ENCODE measurements at places on chromosomes 2 and 18.

DNA sequence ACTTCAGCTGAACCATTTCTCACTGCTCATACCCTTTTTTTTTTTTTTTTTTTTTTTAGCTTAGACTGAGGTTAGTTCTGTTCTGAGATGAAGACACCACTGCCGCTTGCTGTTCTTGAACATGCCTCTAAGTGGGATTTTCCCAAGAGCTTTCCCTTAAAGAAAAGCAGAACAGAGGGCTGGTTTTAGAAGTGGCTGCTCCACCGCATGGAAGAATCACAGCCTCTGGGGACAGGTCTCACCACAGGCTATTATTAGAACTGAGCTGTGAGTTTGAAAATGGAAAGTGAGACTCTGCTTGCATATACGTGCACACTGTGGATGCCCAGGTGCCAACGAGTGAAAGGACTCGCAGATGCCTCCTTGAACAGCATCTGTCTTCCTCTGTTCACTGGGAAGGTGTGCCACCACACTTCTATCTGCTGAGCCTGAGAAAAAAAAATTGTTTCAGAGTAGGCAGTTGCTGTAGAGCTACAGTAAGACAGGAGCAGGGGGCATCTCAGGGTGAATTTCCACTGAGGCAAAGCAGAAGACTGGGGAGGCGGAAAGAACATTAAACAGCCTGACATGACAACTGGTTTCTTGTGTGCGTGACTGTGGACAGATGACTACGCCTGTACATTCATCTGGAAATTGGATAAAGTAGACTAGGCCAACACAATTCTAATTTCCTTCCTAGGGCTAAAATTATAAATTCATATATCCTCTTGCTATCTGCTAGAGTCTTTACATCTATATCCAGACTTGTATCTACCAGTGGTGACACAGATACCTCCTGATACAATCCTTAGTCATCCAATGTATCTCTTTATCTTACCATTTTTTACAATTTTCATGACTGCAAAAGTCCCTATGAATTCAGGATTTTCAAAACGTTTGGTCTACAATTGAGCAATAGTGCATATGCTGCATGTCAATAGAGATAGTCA is 1045.7 kb upstream of the CELF4 start:
- DNase-seq: no peak

DNA sequence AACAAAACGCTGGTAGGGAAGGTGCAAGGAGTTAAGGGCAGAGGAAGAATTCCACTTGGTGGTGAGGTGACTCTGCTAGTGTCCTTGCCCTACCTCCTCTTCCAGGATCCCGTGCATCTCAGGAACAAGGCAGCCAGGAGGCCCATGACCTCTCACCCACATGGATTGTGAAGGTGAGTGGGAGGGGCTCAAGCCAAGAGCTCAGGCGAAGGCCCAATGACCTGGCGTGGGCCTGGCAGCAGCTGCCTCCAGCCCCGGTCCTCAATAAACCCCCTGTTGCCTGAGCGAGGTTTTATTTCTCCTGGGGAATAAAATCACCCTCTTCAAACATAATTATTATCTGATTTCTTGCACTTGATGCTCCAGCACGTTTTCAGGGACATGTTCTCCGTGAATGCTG is 28.2 kb downstream of the LAMA1 start:
- no peak for DNase-seq

DNA sequence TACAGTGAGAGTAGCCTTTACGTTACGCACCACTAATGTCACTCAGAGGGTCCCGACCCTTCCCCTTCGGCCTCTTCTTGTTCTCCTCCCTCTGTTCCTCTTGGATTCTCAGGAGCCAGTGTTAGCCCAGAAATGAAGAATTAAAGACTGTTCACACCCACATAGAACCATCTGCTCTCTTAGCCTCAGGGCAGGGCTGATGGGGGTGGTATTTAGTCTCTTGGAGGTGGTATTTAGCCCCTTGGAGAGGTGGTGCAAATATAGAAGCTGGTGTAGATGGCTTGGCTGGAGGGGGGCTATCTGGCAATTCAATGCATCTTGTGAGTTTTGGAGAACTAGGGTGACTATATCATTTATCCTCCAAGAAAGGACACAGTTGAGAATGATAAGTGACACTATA is 286.5 kb downstream of the PRKCE start:
- no peak for DNase-seq

DNA sequence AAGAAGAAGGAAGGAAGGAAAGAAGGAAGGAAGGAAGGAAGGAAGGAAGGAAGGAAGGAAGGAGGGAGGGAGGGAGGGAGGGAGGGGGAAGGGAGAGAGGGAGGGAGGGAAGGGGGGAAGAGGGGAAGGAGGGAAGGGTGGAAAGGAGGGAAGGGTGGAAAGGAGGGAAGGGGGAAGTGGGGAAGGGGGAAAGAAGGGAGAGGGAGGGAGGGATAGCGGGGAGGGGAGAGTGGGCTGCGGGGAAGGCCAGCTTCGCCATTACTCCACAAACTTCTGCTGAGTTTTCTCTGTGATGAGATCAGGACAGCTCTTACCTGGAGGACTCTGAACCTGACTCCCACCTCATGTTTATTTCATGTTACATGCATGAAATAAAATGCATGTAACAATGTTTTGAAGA is 601.5 kb upstream of the FSHR start:
- DNase-seq: no peak

- no peak for DNase-seq
Observed at GRCh38 chr2:145800151-145801091, 1280.5 kb upstream of the ZEB2 start.

GRCh38 chr18:45723567-45724355 is at the start of gene SLC14A1:
Gene SLC14A1, plus strand, starts transcription at chr18:45724181. Its CDS starts 6,140 bp downstream, at chr18:45730321.
- no peak for DNase-seq

GRCh38 chr2:75130171-75130570 is 69.1 kb downstream of the TACR1 start:
- no peak for DNase-seq
